T-helper 22 cell (primary cell): ENCODE measurements at places on chromosomes 5 and 9.

- no peak for DNase-seq
Measured at GRCh38 chr9:22142671-22143070, 133.6 kb upstream of the CDKN2B start.

DNA sequence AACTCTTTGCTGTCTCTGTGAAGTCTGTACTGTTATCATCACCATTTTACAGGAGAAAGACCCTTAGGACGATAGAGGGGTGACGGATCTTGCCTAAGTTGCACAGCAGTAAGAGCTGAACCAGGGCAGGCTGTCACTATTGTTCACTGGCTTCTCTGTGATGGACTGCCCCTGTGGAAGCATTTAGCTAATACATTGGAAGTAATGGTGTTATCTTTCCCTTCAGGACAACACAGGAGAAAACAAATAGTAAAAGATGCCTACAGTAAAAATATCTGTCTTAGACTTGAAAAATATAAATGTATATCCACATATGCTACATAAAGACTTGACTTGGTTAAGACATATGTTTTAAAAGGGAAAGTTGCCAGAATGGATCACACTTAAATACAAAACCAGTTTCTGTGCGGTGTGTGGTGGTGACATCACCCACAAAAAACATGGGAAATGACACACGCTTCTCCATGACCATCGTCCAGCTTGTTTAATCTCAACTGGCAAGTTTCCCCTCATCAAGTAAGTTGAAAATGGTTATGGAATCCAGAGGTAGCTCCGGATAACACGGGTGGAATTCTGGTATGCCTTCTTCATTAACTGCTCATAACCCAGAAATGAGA is 351.8 kb downstream of the EBF1 start:
- DNase-seq: no peak

- DNase-seq: no peak
Measured at GRCh38 chr5:141100243-141100805, at the start of gene PCDHB3. Gene PCDHB3 (plus strand): TSS chr5:141100473. CDS start chr5:141100650, 177 bp downstream.

DNA sequence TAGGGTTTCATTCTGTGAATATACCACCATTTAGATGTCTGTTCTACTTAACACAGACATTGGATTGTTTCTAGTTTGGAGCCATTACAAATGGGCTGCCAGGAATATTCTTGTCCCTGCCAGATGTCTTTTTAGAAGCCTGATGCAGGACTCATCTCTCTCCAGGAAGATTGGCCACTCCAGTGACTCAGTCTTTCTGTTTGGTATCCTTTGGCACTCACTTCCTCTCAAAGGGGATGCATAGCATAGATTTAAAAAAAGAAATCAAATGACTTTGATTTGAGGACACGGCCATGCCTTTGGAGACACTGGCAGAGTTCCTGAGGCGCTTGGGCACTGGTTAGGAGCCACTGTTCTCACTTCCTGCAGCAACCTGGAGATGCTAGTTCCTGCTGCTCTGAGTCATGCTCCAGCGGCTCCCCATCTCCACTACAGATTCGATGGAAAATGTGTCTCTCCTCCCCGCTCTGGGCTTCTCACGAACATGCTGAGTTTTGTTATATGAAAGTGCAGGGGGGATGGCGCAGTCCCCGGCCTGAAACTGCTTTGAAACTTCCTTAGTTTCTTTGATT is 3.5 kb upstream of the ZNF366 start:
- no peak for DNase-seq

DNA sequence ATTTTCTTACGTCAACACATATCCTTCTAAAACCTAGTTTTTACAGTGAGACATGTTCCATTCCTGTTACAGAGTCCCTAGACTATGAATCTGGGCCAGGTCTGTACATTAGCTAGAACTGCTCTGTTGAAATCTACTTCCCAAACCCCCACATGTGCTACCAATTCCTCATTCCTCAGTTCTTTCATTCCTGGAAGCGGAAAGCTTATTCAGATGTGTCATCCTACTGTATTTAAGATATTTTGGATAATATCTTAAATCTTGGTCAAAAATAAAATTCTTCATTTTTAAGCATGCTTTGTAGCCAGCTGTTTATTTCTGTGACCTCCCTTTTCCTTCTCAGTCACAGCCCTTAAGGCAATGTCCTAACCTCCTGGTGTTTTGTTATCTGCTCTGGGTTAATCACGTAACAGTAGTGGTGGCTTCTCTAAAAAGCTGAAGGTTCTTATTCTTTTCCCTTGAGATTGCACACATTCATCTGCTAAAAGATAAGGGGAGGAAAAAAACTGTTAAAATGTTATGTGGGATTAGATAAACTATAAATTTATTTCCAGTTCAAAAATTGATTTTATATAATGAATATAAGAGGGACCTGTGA is 35.6 kb downstream of the GLRX start:
- DNase-seq: no peak

- DNase-seq: no peak
Measured at GRCh38 chr5:166582416-166582815, 1709.0 kb upstream of the WWC1 start.

GRCh38 chr5:4735261-4735660 is 404.9 kb upstream of the ADAMTS16 start:
- DNase-seq: no peak

DNA sequence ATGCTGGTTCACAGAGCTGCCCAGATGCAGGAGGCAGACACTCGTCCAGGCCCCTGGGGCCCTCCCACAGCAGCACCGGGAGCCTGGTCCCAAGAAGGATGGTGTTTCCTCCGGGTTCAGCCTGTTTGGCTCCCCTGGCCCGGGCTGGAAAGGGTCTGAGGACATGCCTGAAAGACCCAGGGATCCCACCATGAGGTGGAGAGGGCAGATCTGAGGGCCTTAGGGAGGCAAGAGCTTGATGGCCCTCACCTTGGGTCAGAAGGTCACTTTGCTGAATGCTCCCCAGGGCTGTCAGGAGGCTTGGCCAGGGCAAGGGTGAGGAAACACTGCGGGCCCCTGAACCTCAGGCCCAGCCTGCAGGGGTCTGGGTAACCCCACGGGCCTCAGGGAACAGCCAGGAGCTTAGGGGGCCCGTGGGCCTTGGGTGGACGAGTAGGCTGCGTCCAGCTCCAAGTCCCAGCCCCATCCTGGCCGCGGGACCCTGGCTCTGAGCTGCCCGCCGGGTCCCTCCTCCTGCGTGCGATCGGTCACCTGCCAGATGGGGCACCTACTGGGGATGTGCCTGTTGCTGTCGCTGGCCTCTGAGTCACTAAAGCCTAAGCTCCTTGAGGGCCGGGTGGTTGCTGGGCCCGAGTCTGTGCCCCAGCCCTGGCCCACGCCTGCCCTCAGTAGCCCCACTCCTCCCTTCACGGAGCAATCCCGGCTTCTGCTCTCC is 106.2 kb downstream of the ZNF354C start:
- no peak for DNase-seq

DNA sequence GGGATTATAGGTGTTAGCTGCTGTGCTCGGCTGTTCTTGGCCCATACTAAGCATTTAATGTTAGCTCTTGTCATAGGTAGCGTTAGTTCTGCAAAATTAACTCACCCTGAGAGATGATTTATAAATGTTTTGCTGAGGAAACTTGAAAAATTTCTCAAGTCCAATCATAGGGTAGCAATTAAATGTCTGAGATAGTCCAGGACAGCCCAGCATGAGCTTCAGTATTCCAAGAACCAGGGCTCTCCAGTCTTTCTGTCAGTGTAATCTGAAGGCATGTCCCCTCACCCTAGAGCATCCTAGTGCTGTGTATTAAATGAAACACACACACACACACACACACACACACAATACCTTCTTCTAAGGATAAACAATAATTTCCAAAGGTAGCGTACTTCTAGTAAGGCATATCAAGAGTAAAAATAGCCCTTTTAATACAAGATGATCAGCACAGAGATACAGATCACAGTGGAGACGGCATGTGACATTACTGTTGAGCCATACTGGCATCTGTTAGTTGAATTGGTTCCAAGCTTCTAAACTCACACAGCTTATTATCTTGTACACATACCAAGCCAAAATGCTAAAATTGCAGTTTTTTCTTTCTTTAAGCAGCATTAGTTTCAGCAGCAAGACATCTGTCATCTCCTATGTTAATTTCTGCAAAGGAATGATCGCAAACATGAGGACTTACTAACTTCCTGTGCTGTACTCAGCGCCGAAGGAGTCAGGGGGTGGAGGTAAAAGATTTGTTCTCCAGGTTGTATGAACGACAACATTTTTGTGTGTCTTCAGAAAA is 46.3 kb upstream of the JMY start:
- DNase-seq: no peak

DNA sequence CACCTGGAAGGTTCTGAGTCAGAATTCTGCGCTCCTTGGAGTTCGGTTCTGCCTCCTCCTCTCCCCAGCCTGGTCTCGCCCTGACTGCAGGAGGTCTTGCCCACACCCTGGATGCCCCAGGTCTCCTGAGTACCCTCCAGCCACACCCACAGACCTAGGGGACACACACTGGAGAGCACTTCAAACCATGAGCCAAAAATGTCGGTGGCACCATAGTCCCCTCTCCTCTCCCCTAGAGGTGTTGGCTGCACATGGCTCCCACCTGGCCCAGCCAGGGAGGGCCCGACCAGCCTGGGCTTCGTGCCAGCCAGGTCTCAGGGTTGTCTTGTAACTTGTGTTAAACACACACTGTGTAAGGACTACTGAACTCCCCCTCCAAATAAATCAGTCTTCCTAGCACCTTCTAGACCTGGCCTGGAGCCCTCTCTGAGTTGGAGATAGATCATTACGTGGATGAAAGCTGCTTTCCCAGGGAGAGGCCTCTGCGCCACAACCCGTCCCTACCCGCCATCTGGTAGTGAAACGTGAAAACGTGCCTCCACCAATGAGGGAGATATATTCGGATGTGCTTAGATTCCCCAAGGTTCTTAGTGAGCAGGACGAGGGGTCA is 49.9 kb upstream of the CTSL start:
- DNase-seq: no peak

DNA sequence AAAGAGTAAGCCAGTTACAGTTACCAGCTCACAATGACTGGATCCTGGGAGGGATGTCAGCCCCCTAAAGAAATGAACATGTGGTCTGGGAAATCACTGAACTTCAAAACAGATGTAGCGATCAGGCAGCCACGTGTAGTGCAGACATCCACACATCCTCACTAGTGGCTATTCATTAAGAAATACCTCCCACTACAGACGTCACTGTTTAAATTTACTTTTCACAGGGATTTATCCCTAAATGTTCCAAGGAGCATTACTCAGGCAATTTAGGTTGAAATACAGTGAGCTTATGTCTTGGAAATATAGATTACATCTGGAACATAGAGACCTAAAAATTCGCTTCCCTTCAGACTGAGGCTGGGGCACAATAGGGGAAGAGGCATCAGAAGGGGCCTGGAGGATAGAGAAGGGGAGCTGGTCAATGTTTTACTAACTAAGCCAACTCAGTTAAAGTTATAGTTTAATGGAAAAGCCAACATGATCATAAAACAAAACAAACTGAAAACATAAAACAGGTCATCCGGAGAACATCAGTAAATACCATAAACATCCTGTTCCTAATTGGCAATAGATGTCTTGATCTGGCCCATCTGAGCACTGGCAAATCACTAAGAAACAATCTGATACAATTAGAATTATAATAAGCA is 92.3 kb downstream of the FANCC start:
- DNase-seq: no peak

GRCh38 chr5:71998746-71999145 is 108.5 kb upstream of the MAP1B start:
- no peak for DNase-seq

DNA sequence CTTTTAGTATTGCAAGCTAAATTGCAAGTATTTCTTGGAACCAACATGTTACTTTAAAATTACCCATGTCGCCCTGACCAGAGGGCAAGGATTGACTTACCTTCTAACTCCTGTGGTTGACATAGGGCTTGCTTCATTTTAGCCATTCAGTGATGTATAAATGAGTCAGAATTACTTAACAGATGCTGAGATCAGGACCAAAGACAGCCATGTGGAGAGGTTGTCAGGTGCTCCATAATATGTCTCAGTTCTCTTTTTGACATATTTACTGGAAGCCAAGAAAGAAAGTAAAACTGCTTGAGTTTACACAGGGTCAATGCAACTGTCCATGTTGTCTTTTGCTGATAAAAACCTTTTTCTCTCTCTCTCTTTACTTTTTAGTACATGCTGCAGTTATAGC is 33.2 kb downstream of the F2RL2 start:
- DNase-seq: no peak

DNA sequence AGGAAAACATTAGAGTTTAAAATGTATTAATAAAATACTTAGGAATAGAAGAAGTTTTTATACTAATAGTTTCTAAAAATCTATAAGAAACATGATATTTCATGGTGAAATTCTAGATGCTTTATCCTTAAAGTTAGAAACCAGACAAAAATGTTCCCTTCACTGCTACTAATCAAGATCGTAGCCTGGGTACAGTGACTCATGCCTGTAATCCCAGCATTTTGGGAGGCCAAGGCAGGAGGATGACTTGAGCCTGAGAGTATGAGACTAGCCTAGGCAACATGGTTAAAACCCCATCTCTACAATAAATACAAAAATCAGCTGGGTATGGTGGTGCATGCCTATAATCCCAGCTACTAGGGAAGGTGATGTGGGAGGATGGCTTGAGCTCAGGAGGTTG is 30.4 kb upstream of the KLF9 start:
- no peak for DNase-seq

GRCh38 chr5:135511761-135512575 is 23.8 kb downstream of the NEUROG1 start:
- DNase-seq: no peak

GRCh38 chr5:56085193-56085592 is 90.4 kb upstream of the IL6ST start:
- no peak for DNase-seq

- no peak for DNase-seq
Measured at GRCh38 chr5:36637101-36637500, 30.7 kb downstream of the SLC1A3 start.

GRCh38 chr5:58330781-58331180 is 129.1 kb downstream of the PLK2 start:
- DNase-seq: no peak

DNA sequence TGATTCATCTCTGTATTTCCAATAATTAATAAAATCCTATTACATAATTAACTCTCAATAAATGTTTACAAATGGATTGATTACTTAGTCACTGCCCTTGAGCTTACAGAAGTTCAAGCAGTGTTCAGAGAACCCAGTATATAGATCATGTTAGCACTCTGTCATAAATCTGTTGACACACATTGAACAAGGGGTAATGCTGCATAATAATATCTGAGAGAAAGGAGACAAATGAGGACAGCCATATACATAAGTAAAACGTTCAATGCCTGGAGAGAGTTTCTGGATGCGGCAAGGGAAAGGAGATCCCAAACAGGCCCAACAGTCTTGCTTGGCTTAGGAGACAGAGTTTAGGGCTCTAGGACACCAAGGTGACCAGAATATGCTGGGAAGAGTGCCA is 270.2 kb downstream of the FBXL17 start:
- no peak for DNase-seq

DNA sequence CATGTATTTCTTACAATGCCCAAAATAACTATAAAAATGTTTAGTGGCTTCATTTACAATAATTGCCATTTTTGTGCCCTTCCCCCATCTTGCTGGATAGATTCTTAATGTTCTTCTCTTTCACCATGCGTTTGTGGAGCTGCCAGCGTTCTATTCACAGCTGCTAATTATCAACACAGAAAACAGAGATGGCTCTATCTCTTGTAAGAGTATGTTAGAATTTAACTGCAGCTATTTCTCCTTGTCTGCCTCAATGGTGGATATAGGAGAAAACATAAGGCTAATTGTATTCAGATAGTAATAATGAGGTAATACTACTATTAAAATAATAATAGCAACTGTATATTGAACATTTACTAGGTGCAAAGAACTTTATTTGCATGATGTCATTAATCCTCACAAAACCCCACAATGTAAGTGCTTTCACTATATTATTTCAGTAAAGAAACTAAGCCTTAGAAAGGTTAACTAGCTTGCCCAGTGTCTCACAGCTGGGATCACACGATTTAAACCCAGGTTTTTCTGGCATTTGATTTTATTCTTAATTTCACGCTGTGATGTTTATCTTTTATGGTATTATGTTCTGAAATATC is 50.1 kb downstream of the JAKMIP2 start:
- no peak for DNase-seq
